ENCODE measurements at places on chromosomes 12 and 14.
A peak's percentile ranks its signal among the peaks of the same experiment; 100 is the strongest.

GRCh38 chr12:53618275-53618674, 7.9 kb downstream of the ATF7 start:
- no peak for DNase-seq

- no peak for DNase-seq
Measured at GRCh38 chr12:110780448-110780847, 37.8 kb upstream of the PPP1CC start.

- DNase-seq = no peak
Measured at GRCh38 chr14:103118663-103119404, 4.4 kb upstream of the TNFAIP2 start.

DNA sequence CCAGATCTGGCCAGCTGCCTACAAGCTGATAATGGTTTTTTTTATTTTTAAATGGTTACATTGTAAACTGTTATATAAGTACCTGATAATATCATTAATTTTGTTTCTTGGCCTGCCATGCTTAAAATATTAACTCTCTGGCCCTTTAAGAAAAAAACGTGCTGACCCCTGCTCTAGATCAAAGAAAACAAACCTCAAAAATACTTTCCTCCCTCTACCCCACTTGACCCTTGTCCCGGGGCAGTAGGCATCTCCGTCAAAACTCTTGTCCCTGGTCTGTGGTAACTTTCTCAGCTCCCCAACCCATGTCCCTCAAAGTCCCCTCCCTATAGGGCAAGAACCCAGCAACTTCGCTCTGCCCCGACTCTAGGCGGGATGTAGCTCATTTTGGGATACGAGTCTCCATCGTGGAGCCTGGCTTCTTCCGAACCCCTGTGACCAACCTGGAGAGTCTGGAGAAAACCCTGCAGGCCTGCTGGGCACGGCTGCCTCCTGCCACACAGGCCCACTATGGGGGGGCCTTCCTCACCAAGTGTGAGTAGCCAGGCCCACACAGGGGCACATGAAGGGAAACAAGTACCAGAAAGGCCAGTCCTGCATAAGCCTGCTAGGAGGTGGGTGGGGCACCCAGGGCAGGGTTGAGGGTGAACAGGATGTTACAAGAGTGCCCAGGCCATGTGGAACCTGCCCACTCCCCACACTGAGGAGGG, 3.5 kb downstream of the RDH5 start:
- no peak for DNase-seq

DNA sequence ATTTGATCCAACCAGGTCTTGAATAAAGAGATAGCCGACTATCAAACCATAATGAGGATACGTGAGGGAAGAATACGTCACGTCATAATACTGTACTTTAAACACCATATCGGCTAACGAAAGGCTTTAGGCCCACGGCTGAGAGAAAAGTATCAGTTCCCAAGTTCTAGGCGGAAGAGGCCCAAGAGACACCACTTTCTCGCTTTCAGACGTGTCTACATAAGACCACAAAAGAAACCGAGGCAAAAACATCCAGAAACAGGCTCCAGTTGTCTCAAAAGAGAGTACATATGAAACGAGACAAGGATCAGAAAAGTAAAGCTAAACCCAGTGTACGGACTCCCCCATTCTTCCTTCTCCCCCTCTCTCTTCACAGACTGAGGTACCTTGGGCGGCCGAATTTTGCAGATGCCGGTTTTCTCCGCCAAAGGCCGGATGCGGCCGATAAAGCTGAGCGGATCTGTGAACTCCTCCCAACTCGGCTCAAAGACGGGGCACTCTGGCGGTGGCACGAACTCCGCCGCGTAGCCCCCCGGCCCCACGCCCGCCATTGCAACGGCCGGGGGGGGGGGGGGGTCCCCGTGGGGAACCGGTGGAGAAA, 479 bp downstream of the KDM5A start:
- no peak for DNase-seq

- peak; percentile 83 for DNase-seq
Measured at GRCh38 chr12:131634037-131634436, 76.9 kb upstream of the SFSWAP start.

GRCh38 chr12:95789126-95790032, 1.2 kb downstream of the NTN4 start:
- DNase-seq = peak; percentile 46

- peak; percentile 35 for DNase-seq
Measured at GRCh38 chr14:44846232-44846824, 115.4 kb downstream of the KLHL28 start.

GRCh38 chr14:52913271-52913670, 37.6 kb downstream of the FERMT2 start:
- DNase-seq = no peak

- DNase-seq = peak; percentile 19
Measured at GRCh38 chr14:45120096-45120495, 14.2 kb downstream of the FKBP3 start.

- peak; percentile 27 for DNase-seq
Measured at GRCh38 chr12:40446385-40446784, 221.6 kb downstream of the LRRK2 start.

- no peak for DNase-seq
Measured at GRCh38 chr12:116547955-116548501, 11.2 kb upstream of the MAP1LC3B2 start.
